Kasumi-1 (cell line): ENCODE measurements at places on chromosomes 2 and 18.

GRCh38 chr2:25608718-25609117 lies 64.7 kb downstream of the DTNB start:
- DNase-seq, result no peak

GRCh38 chr2:18976168-18976961 lies 382.1 kb downstream of the OSR1 start:
- DNase-seq, result no peak

- DNase-seq, result peak; percentile 7
These were observed 275.9 kb downstream of the TMX3 start for GRCh38 chr18:68438983-68439382.

GRCh38 chr18:12318334-12318697 lies 10.3 kb downstream of the TUBB6 start:
- DNase-seq, result no peak

- no peak for DNase-seq
These were observed 6.0 kb upstream of the SLC35F6 start for GRCh38 chr2:26757873-26758789.

DNA sequence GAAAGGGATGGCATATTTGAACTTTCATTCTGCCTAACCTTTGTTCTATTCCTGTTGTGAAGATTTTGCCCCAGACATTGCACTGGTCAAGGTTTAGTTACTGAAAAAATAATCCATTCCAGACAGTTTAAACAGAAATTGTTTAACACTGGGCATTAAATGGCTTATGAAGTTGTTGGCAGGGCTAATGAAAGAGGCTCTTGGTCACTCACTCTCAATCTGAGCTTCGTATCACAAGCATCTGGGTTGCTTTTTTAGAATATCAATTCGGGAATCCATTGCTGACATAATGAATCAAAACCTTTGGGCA lies 8.0 kb upstream of the ACYP2 start:
- no peak for DNase-seq

- no peak for DNase-seq
These were observed 472.6 kb upstream of the CELF4 start for GRCh38 chr18:38038242-38038641.

DNA sequence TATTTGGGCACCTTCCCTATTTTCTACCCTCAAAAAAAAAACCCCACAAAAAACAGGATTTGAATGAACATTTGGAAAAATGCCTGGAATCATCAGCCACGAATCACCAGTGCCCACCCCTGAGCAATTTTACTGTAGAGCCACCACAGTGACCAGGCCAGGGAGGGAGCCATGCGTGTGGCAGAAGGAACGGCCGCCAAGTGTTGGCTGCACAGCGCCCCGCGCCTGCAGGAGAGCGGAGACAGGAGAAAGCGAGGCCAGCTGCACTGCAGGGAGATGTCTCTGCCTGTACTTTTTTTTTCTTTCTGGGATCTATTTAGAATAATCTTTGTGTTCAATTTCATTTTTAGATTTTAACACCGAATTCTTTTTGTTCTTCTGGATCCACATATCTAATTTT lies 269.3 kb upstream of the RAB12 start:
- no peak for DNase-seq

DNA sequence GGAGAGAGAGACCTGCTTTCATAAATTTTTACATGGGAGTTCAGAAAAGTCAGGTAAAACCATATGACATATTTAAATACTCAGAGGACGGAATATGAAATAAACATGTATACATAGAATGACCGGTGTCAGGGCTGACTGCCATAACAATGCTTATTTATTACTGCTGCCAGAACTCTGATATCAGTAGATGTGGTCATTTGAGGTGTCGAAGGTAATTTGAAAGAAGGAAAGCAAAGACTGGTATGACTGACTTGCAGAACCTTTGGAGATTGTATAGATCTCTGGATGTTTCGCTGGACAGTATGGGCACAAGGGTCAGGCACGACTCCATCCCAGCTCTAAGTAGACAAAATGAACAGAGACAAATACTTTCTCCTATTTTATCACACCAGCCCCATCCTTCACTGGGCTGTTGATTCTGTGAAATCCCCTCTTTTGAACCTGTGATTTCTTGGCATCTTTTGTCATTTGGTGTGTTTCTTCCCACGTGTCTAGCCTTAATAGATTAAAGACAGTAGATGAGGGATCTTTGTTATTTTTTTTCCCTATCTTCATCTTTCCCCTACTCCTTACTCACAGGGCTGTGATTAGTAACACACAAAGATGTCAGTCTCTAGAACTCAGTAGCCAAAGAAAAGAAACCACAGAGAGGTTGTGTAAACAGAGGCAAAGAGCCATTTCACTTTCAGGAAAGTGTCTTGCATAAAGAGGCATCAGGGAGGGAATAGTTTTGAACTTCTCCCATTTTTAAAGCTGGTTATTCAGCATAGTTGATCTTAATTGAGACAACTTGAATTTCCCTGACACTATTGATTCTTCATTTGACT lies 61.6 kb downstream of the ICOS start:
- no peak for DNase-seq

GRCh38 chr2:29562896-29563295 lies 358.5 kb downstream of the ALK start:
- DNase-seq, result no peak

- DNase-seq, result peak; percentile 49
These were observed 38.0 kb upstream of the SNED1 start for GRCh38 chr2:240960309-240960970.

DNA sequence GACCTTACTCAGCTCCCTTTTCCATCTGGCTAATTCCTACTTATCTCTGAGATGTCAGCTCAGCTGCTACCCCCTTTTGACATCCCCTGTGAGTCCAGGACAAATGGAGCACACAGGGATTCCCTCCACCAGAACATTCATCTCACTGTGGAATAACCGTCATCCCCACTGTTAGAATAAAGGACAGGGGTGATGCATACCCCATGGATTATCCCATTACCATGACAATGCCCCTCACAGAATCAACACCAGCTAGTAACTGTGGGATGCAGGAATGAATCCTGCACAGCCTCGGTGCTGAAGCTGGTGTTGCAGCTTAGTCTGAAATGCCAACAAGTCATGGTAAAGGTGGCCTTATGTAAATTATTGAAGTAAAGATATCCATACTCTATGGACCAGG lies 624.8 kb upstream of the RAB6C start:
- no peak for DNase-seq

DNA sequence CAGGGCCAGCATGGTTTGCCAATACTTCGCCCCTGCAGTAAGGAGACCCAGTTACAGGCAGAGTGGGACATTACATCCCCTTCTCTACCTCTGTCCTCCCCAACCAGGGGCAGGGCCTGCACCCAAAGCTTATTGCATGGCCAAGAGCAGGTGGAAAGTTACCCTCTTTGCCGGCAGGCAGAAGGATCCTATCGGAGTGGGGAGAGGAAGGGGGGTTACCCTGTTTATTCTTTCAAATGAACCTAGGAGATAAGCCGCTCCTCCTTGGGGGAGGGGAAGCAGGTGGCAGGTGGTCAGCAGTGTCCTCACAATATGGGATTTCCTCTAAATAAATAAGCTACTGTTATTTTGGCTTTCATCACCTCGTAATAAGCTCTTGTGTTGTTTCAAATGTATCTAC lies 53.9 kb downstream of the SPATS2L start:
- DNase-seq, result no peak

DNA sequence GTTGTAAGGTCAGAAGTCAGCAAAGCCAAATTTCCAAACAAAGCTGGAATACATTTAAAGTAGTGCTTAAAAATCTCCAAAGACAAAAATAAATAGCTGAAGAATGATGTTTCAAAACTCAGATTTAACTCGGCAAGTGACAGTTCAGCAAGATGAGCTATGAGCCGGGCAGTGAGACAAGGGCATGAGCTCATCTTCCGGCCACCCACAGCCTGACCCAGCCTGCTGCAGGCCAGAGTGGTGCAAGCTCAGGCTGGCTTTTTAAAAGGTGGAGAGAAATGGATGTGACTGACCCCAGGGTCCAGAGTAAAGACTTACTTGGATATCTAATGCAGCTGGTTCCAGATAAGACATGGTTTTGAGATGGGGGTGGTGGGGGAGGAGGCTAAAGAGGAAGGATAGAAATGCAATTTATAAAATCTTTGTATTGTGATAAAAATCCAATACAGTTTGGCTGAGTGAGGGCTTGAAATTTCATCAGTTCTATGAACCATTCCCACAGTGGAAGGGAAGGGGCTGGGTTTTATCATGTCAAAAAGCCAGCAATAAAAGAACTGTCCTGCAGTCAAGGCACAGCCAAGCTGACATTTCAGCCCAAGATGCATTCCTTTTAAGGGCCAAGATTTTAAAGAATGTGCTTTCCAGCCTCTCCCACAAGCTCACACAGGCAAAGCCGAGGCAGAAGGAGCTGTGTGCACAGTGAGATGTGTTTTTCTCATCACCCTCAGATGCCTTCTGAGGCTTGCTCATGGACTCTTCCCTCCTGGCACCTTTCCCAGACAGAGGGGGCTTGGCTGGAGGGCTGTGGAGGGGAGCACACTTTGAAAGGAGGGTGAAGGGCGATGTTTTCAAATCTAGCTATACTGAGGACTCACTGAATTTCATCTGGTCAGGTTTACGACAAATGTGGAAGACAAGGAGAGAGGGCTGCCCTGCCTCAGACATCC lies 97.9 kb upstream of the KLHL29 start:
- DNase-seq, result no peak

DNA sequence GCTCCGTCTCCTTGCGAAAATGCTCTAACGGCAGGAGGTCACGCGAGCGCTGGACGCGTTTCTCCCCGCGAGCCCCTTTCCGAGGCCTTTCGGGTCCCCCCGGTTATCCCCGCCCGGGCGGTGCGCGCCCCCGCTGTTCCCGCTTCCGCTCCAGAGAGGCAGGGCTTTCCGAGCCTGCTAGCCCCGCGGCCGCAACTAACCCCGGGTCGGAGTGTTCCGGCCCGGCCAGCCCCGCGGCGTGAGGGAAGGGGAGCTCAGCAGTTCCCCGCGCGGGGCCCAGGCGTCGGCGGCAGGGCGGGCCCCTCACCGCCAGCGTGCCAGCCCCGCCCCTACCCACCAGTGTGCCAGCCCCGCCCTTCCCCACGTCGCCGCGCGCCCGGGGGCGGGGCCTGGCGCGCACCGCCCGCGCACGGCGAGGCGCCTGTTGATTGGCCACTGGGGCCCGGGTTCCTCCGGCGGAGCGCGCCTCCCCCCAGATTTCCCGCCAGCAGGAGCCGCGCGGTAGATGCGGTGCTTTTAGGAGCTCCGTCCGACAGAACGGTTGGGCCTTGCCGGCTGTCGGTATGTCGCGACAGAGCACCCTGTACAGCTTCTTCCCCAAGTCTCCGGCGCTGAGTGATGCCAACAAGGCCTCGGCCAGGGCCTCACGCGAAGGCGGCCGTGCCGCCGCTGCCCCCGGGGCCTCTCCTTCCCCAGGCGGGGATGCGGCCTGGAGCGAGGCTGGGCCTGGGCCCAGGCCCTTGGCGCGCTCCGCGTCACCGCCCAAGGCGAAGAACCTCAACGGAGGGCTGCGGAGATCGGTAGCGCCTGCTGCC lies at the start of gene MSH6:
MSH6 (plus strand) TSS at position 475 of the 815 bp plus-strand sequence; CDS start at position 564, 89 bp downstream.
- peak; percentile 75 for DNase-seq

GRCh38 chr2:45675263-45675812 lies 23.9 kb downstream of the PRKCE start:
- DNase-seq, result no peak

- no peak for DNase-seq
These were observed 638 bp downstream of the ST6GAL2 start for GRCh38 chr2:106885329-106885728.

- no peak for DNase-seq
These were observed 142.2 kb downstream of the UBE2E3 start for GRCh38 chr2:181122601-181123000.

DNA sequence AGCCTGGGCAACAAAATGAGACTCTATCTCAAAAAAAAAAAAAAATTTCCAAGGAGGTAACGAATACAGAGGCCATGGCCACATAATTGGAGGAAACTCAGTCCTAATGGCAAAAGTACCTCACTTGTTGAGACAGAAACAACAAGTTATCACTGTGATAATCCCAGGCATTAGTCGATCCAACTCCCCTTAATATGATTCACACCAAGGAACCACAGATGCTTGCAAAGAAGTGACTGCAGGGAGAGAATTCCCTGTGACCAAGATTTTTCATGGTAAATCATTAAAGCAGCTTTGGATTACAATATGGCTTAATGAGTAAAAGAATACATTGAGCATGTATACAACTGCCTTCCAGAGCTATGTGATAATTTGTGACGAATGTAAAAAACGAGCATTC lies 80.4 kb upstream of the RNU4ATAC start:
- DNase-seq, result no peak

DNA sequence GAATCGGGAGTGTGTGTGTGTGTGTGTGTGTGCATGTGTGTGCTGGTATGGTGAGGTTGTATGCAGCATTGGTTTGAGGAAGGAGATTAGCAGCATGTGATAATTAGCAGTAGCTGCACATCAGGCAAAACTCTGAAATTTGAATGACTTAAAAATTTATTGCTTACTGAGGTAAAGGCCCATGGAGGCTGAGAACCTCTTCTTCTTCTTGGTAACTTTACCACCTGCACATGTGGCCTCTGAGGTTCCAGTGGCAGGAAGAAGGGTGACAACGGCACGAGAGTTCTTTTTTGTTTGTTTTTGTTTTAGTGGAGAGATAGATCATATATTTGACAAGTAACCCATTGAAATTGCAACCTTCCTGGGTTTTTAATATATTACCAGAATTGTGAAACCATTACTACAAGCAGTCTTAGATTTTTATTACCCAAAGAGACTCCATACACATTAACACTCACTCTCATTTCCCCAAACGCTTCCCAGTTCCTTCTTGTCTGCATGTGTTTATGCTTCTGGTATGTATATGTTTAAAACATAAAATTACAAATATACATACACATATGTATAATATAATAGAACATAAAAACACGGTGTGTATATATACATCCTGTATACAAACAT lies 292.1 kb downstream of the PTGR3 start:
- no peak for DNase-seq

- DNase-seq, result no peak
These were observed 9.5 kb downstream of the INPP1 start for GRCh38 chr2:190352668-190353536.

DNA sequence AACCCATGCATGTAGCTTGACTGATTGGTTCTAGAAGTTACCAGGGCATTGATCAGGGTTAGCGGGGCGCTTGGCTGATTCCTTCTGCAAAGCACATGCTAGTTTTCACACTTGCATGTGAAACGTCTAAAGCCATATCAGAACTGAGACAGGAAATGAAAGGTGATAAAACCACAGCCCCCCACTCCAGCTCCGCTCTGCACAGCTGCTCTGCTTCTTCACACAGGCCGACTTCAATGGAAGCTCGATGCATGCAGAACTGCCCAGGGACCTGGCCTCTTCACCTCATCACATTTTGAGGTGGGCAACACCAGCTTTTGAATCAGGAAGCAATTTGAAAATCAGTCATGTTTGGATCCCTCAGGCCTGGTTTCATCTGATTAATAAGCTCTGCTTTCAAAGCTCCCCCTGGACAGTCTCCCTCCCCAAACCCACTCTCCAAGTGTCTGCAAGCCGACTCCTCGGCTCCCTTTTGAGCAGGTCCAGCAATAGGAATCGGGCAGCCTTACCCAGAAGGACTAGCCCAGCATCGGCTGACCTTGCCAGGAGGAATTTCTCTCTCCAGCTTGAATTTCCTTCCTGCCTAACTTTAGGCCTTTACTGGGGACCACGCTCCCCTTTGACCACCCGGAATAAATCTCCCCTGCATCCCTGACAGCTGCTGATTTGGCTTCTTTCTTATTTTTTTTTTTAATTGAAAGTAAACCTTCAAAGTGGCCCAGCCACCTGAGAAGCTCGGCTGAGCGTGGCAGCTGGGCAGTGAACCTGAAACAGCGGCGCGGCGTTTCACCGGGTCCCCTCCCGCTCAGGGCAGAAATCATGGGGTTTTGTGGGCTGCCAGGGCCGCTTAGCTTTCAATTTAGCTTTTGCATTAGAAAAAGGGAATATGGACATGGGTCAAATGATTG lies 31.7 kb downstream of the HRH4 start:
- DNase-seq, result no peak

- no peak for DNase-seq
These were observed 10.8 kb downstream of the AGAP1 start for GRCh38 chr2:235504441-235505180.
